ENCODE measurements at places on chromosomes 6 and 20.

- no peak for DNase-seq
These were observed 125.2 kb downstream of the PTPRK start for GRCh38 chr6:128395188-128395587.

DNA sequence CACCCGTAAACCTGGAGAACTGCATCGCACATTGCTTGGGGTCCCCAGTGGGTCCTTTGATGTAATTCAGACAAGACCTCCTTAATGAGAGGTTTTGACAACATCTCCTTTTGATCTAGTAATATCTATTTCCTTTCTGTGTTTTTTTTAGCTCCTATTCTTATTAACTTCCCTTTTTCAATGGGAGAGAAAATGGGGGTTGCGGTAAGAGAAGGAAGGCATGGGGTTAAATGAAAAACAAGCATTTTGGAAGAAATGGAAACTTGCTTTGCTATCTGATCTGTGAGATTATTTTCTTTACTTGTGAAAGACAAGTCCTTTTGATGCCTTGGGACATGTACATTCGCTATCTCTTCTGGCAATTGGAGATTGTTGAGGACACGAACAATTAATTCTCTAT is 418.6 kb upstream of the MAN1A1 start:
- DNase-seq, result no peak

DNA sequence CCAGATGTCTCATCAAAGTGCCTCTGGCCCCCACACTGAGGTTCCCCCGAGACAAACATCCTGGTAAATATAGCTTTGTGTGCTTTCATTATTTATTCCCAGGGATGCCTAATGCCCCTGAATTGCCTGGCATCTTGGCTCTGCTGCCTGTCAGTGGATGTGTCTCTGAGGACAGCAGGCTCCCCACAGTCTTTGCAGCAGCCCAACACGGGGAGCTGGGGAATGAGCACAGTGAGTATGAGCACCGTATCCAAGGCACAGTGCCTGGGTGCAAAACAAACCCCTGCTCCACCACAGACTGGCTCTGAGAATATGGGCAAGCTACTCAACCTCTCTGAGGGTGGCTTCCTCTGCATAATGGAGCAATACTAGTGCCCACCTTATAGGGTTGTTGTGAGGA is 165.9 kb downstream of the PTPRT start:
- DNase-seq, result no peak

DNA sequence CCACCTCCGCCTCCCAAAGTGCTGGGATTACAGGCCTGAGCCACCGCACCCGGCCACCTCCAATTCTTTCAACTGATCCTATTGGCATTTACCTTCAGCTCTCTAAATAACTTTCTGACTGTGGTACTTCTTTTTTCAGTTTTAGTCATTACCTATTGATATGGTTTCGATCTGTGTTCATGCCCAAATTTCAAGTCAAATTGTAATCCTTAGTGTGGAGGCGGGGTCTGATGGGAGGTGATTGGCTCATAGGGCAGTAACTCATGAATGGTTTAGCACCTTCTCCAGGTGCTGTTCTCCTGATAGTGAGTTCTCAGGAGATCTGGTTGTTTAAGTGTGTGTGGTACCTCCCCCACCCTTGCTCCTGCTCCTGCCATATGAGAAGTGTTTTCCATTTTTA is 140.9 kb downstream of the LPA start:
- no peak for DNase-seq

GRCh38 chr6:5666695-5667094 is 340.0 kb downstream of the NRN1 start:
- no peak for DNase-seq

- DNase-seq, result no peak
These were observed 14.9 kb downstream of the NT5E start for GRCh38 chr6:85464722-85465150.

DNA sequence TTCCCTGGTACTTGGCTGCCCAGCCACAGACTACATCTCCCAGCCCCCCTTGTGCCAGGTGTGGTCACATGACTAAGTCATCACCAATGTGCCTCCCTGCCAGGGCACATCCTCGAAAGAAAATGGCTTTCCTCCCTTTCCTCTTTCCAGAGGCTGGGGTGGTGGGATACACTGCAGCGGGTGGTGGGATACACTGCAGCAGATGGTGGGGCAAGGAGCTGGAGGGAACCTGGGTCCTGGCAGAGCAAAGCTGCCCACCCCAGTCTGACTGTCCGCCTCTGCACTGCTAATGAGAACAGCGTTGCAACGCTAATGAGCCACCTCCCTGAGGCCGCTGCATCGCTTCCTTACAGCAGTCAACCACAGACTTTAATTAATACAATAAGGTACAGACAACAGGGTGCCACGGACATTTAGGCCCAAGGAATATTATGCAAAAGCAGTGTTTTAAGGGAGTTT is 125.3 kb downstream of the PREX1 start:
- no peak for DNase-seq

DNA sequence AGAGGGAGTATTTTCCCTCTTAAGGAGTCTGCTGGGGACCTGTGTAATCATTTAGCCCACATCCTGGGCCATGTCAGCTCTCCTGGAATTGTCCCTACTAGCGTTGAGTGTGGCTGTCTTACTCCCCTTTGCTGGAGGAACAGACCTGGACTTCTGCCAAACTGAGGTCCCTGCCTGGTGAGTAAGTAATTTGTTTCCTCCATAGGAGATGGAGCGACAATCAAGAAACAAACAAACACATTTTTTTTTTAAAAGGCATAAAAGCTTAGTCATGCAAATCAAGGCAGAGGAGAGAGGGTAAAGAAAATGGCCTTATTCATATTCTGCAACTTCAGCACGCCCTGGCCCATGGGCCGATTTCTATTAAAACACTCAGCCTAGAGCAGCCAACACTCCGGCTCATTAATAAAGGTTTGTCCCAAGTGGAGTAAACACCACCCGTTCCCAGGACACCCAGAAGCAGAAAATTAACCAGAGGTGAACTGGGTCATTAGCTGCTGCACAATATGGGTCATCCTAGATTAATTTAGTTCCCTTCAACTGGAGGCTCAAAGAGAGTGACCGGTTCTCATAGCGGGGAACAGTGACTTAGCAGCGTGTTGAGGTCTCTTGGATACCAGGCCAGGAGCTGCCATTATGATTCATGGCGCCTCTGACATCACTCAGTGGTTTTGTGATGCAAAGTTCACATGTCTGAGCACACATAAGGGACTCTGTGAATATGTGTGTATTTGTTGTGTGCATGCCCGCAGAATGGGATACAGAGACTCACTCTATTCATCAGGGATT is 165.0 kb upstream of the SULF2 start:
- no peak for DNase-seq

DNA sequence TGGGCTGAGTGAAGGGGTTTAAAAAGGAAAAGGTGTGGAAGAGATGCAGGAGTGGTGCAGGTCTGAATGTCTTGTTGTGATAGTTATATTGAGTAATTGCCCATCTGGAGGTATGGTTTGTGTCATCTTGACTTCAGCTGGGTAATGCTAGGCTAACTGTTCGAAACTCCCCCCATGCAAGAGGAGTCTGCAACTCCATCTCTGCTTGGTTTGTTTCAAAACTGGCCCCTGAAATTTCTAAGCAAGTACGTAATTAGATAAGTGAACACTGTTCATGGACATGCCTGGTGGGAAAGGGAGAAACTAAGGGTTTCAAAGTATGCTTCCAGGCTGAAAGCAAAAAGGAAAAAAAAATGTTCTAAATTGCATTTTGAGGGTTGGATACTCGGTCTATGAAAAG is 17.1 kb downstream of the TTK start:
- DNase-seq, result no peak

- no peak for DNase-seq
These were observed 645.0 kb downstream of the PHF3 start for GRCh38 chr6:64280569-64280968.

- DNase-seq, result no peak
These were observed 71.6 kb upstream of the FBXL4 start for GRCh38 chr6:99019381-99019780.

DNA sequence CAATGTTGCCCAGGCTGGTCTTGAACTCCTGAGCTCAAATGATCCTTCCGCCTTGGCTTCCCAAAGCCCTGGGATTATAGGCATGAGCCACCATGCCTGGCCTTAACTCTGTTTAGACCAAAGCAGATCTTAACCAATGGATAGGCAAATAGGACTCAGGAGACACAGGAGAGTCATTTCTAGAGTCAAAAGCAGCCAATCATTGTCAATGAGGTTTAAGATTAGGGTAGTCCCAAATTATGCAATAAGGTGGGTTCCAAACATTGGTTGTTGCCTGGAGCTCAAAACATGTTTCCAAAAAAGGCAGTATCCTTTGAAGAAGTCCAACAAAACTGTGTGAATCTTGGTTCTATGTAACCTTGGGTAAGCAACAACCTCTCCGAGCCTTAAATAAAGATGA is 95.7 kb upstream of the JARID2 start:
- no peak for DNase-seq

GRCh38 chr20:53128004-53128403 is 155.8 kb downstream of the TSHZ2 start:
- no peak for DNase-seq

GRCh38 chr6:37759221-37760144 is 60.0 kb upstream of the ZFAND3 start:
- DNase-seq, result no peak

DNA sequence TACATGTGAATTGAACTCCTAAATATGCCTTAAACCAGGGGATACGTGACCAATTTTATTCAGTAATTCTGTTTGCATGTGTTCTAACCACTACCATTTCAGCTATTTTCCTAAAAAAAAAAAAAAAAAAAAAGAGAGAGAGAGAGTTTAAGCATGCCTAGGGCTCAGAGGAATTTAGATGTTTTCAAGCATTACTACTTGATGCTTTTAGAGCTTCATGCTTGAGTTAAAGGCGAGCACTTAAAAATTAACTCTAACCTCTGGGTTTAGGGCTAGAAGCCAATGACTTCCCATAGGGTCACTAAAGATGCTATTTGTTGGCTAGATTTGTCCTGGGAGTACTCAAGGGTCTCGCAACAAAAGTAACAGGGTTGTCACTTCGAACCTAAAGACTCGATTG is 217.7 kb downstream of the ATXN1 start:
- no peak for DNase-seq

- DNase-seq, result no peak
These were observed 245.4 kb upstream of the FLRT3 start for GRCh38 chr20:14582855-14583254.

DNA sequence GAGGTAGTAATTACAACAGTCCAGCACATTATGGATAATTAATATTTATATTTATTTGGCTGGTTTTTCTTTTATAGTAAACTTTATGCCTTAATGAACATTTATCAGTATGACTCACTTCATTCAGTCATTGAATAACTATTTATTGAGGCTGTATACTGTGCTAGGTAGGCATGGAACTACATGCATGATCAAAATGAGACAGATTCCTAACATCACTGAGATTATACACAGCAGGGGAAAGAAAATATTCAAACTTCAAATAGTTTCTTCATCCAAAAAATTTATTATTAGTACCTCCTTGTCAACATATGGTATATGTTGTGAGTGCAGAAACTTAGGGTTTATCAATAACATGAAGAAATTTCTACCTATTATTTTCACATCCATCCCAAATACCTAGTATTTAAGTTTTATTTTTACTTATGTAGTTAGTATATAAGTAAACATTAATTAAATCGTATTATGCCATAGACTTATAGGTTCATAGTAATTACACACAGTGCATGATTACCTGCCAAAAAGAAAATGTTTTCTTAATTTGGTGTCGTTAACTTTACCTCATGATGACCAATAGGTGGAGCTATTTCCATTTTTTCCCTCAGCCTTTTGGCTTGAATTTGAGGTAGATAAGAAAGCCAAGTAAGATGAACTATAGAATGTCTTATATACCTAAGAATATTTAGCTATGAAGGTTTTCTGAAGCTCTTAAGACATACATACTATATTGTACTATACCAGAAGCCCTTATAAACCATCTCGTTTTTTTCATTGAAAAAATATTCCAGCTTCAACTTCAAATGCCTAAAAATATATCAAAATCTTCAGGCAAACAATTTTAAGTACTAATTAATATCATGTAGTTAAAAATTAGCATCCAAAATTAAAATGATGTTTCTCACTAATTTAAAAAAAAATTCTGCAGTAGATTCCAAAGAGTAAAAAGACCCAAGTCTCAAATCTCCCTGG is 12.5 kb upstream of the TMEM30A start:
- DNase-seq, result peak; percentile 69

- DNase-seq, result no peak
These were observed 316.3 kb downstream of the ARHGAP18 start for GRCh38 chr6:129393654-129394053.

- DNase-seq, result no peak
These were observed 52.1 kb downstream of the SNX5 start for GRCh38 chr20:17916433-17916891.

- DNase-seq, result no peak
These were observed 79.5 kb downstream of the SESN1 start for GRCh38 chr6:109015176-109015575.

DNA sequence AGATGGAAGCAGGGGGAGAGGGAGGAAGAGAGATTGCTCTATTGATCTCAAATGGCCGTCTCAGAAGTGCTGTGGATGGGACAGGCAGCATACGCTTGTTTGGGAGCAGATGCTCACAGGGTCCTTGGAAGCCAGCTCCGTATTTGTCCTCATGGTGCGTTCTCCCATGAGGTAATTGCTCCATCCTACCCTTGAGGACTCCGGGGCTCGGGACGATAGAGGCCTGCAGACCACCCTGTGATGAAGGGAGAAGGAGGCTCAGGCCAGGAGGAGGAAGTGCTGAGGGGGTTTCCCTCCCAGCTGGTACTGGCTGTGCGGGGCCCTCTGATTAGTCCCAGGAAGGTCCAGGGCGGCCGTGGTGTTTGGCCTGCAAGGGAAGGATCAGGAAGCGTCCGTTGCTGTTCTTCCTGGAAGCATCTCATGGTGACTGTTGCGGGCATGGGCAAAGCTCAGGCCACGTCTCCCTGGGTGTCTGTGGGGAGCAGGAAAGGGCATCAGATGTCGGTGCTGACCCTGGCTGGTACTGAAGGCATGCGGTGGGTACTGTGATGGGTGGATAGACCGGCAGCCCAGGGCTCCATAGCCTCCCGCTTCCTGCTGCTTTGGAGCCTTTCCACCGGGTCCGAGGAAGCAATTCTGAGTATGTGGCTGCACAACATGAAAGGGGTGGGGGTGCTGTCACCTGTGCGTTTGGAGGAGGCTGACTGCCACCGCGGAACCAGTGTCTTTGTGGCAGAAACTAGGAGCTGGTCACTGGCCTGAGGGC is 158.3 kb downstream of the SYCP2 start:
- no peak for DNase-seq

- no peak for DNase-seq
These were observed 30.6 kb downstream of the DCBLD1 start for GRCh38 chr6:117512987-117513573.

GRCh38 chr20:17992224-17992637 is 23.4 kb downstream of the MGME1 start:
- DNase-seq, result no peak
